Endothelial cell (in vitro differentiated cells): ENCODE measurements at places on chromosomes 1 and 21.
A peak's percentile ranks its signal among the peaks of the same experiment; 100 is the strongest.

- DNase-seq, result no peak
Measured at GRCh38 chr1:119655154-119655553, 7.1 kb upstream of the ZNF697 start.

GRCh38 chr1:220789532-220790147 is 2.9 kb downstream of the MTARC1 start:
- DNase-seq, result no peak

GRCh38 chr1:168281603-168282325 is 1.1 kb downstream of the TBX19 start:
- DNase-seq, result no peak

GRCh38 chr1:51063121-51063520 is 38.9 kb upstream of the C1orf185 start:
- DNase-seq, result no peak

DNA sequence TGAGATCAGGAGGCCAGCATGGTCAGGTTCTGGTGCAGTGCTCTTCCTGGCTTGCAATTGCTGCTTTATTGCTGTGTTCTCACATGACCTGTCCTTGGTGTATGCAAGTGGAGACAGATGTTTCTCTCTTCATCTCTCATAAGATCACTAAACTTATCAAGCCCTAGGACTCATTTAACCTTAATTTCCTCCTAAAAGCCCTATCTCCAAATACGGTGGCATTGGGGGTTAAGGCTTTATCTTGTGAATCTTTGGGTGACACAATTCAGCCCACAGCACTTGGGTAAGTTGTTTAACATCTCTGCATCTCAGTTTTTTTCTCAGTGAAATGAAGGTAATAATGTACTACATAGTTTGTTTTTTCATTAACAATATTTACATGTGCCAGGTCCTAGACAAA is 152.4 kb downstream of the RWDD3 start:
- no peak for DNase-seq

DNA sequence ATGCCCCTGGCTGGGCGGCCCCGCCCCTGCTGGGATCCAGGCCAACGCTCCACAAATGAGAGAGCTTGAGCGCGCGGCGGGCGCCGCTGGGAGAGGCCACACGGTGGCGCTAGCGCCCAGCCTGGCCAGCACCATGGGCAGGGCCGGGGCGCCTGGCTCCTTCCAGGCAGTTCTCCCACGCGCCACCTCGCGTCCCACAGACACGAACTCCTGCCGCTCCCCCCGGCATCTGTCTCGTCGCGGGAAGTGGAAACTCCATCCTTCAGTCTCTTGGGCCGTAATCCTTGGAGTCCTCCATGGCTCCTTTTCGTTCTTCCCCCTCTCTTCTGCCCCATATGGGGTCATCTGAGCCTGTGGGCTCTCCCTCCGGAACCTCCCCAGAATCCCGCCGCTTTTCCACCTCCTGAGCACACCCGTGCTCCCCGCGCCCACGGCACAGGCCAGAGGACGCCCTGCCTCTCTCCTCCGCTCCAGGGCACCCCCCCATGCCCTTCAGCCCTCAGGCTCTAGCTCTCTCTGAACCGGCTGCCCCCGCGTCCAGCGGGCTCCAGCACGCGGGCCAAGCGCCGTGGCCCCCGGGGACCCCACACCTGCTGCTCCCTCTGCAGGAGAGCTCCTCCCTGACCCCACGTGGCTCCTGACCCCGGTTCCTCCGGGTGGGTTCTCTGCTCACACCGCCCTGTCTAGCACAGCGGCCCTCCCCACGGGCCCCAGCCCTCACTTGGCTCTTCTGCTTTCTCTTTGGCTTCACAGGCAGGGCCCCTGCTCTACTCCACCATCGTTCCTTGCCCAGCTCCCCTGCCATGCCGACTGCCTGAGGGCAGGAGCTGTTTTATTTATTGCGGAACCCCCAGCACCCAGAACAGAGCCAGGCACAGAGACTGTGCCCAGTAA is 31.9 kb upstream of the EDN2 start:
- DNase-seq, result peak; percentile 96

- no peak for DNase-seq
Measured at GRCh38 chr1:116259663-116260062, 113.4 kb upstream of the ATP1A1 start.

DNA sequence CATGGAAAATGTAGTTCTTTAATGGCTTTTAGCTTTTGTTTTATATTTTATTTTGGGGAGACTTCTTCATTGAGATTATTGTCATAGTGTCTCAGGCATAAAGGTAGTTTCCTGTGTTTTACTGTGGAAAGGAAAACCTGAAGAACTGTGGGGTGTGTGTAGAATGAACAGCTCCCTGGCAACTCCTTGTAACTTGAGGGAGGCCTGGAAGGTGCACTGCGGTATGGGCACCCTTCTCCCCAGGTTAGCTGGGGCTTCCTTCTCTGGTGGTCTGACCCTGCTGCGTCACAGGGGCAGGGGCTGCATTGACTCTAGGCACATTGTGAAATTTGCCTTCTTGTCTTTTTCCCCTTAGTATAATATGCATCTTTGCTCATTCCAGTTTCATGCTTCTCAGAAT is 1.7 kb downstream of the ATP1B1 start:
- no peak for DNase-seq

DNA sequence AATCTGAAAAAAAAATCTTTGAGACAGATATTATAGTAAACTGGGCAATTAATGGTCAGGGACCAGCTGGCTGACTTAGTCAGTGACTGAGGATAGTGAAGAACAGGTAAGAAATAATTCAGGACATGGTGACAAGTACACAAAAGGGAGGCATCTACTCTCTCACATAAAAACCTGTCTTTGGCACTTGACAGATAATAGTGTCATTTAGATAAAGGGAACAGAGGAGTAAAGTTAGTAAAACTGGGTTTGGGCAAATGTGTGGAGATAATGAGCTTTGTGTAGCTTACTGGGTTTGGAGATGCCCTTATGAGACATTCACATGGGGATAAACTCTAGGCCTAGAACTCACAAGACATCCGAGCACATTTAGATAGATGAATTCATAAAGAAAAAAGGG is 4.0 kb downstream of the SSX2IP start:
- DNase-seq, result no peak

DNA sequence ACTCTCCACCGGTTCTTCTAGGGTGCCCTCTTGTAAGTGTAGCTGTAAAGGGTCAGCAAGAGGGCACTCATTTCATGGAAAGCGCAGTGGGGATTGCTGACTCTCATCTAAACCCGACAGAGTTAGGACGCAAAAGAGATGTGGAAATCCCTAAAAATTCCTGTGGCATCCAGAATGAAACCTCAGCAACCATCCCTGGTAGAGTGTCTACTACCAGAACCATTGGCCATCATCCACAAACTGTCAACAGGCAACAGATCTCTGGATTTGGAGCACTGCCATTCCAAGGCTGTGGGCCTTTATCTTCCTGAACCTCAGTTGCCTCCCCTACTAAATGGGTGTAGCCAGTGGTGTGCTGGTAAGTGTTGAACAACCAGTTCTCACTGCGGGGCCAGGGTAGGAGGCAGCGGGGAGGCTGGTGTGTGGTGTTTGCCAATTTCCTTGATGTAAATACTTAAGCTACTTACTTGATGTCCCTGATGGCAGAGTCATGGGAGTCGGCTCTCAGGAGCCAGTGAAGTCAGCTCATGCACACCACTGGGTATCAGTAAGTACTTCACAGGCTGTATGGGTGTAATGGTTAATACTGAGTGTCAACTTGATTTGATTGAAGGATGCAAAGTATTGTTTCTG is 195.8 kb downstream of the KAZN start:
- DNase-seq, result no peak

GRCh38 chr1:82840192-82840591 is 1039.5 kb downstream of the ADGRL2 start:
- no peak for DNase-seq

GRCh38 chr1:160681066-160681890 is 30.3 kb downstream of the CD48 start:
- DNase-seq, result peak; percentile 93

DNA sequence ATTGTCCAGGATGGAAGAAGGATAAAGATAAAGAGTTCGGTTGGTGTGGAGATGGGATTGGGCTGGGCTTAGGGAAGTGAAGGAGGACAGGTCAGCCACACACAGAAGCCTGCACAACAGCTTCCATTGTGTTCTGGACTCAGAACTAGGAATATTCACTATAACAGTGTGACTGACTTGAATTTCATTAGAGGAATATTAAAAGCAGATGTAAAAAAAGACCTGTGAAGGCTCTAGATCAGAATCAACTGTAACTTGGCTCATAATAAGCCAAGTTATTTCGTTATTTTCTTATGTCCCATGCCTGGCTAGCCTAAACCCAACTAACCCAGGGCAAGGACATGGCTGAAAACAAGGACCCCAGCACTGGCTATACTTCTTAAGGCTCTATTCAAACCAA is 56.6 kb upstream of the GPR88 start:
- DNase-seq, result no peak

GRCh38 chr1:147822292-147822691 is 61.9 kb upstream of the GJA5 start:
- DNase-seq, result no peak

- DNase-seq, result no peak
Measured at GRCh38 chr1:114723457-114723856, 6.9 kb upstream of the NRAS start.

GRCh38 chr1:79079770-79080169 is 73.2 kb upstream of the ADGRL4 start:
- peak; percentile 51 for DNase-seq

GRCh38 chr21:42785666-42786427 is 93.5 kb downstream of the WDR4 start:
- DNase-seq, result no peak

GRCh38 chr21:38123626-38124025 is 133.2 kb upstream of the KCNJ15 start:
- no peak for DNase-seq

DNA sequence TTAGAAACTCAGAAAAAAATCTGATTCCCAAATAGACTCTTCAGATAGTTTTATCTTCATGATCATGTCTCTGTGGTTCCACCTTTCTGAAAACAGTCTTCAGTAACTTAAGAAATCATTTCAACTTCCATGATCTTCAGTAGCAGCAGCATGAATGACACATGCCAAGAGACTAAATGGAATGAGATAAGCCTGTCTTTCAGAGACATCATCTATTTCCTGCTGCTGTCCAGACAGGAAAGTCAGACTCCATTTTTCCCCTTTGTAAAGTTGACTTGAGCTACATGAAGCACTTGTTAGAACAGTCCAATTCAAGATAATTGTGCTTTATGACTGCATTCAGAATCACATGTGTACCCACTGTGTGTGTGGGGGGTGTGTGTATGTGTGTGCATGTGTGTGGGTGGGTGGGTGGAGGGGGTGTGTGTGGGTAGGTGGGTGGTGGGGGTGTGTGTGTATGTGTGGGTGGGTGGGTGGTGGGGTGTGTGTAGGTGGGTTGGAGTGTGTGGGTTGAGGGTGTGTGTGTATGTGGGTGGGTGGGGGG is 58.8 kb downstream of the CLIC4 start:
- DNase-seq, result no peak

GRCh38 chr1:98480271-98480670 is 181.2 kb upstream of the SNX7 start:
- no peak for DNase-seq

- no peak for DNase-seq
Measured at GRCh38 chr1:209624558-209625549, 27.4 kb downstream of the LAMB3 start.
